ENCODE measurements at places on chromosomes 3 and 15. TPM values are rescaled to one million over a fixed set of nuclear protein-coding genes. Genes with fewer than 3 reads are reported as not detected.

COPB2 gene
- 60.0 TPM for total RNA-seq

DNA sequence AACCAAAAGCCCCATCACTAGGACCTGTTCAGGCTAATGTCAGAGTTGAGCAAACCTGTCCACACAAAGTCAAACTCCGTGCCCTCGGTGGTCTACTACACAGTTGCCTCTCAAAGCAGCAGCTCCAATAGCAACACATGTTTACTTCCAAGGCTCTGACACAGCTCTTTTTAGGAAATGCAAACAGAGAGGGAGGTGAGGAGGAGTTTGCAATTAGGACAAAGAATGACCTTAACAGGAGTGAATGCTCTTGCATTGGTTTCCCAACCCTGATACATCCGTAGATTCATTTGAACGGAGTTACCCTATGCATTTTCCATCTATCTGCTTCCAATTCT, 64.8 kb upstream of the GOLGA8B start:
- DNase-seq: no peak

DNA sequence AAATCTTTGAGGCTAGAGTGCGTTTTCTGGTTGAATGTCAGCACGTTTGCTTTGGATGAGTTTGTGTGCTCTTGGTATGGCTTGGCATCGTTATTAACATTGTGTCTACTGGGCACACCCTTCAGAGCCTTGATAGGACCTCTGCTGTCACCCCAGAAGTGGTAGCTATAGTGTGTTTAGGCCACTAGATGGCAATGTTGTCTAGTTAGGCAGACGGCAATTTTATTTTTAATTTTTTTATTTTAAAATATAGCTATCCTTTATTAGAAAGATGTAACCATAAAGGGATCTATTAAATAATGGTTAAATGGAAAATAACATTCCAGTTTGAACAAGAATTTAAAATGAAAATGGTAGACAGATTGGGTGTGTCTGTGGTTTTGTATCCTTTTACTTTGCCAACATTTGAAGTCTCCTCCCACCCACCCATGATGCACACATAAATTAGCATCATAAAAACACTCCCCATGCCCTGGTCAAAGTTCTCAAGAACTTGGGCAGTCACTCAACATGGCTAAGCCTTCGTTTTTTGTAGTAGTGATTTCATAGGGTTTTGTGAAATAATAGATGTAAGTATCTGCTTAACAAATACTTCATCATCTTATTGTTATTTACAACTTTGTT, 200.7 kb downstream of the KCNH8 start:
- DNase-seq: no peak

GRCh38 chr3:177337541-177338331, 140.5 kb upstream of the TBL1XR1 start:
- DNase-seq: no peak

Data from left lobe of liver (tissue), 2 donors.